Motor neuron (in vitro differentiated cells): ENCODE measurements at places on chromosomes 5 and 9.

DNA sequence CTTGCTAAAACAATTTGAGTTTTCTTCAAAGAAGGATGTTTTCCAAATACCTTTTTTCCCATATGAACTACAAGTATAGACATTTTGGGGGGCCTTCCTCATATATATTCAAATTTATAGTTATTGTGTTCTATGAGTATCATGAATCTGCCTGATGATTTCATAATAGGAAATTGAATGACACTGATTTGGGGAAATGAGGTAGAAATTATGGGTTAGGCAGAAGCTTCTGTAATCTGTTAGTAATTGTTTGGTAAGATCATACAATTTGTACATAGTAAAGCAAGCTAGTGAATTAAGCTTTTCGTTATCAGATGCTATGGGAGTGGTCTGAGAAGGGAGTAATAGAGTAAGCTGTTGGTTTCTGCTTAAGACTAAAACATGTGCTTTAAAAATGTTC lies 98.0 kb downstream of the TRIO start:
- ATAC-seq, result no peak

DNA sequence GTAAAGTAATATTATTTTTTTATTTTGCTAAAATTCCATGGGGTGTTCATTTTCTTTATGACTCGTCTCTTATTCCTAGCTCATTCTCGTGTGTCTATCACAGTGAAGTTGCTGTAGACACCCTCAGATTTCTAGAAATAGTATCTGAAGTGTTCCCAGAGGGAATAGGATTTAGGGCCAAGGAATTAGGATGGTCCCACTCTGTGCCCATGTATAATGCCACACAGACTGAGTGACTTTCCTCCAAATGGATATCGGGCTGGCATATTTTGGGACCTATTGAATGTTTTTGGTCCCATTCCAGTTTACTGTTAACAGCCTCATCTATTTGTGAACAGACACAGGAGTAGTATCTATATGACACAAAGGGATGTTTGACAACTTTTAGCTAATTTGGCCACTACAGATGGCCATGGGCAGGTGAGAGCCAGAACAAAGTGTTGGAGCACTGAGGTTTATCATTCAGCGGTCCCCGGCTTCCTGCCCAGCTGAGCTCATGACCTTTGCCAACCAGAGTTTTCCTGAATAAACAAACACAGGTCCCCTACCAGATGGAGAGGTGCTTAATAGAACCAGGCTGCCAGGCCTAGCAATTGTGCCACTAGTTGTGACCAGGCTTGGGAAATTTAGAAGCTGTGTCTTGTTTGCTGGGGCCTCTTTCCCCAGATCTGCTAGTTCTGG lies 46.9 kb downstream of the MAP1B start:
- no peak for ATAC-seq

GRCh38 chr5:3778000-3778550 lies 182.4 kb downstream of the IRX1 start:
- ATAC-seq, result no peak

DNA sequence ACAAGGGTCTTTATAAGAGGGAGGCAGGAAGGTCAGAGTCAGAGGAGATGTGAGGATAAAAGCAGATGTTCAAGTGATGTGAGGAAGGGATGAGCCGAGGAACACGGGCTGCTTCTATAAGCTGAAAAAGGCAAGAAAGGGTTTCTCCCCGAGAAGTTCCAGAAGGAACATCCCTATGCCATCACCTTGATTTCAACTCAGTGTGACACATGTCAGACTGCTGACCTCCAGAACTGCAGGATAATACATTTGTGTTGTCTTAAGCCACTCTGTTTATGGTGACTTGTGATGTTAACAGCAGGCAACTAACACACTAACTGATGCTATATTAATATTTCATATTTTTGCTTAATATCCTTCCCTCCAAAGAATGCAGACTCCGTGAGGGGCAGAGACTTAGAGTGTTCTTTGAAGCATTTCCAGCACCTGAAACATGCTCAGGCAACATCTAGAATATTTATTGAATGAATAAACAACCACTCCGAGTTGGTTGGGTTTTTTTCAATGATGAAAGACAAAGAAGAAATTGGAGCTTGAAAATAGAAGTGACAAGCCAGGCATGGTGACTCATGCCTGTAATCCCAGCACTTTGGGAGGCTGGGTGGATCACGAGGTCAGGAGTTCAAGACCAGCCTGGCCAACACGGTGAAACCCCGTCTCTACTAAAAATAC lies 77.6 kb upstream of the ADRA1B start:
- ATAC-seq, result no peak

GRCh38 chr5:35753500-35753899 lies 103.2 kb upstream of the IL7R start:
- ATAC-seq, result no peak

DNA sequence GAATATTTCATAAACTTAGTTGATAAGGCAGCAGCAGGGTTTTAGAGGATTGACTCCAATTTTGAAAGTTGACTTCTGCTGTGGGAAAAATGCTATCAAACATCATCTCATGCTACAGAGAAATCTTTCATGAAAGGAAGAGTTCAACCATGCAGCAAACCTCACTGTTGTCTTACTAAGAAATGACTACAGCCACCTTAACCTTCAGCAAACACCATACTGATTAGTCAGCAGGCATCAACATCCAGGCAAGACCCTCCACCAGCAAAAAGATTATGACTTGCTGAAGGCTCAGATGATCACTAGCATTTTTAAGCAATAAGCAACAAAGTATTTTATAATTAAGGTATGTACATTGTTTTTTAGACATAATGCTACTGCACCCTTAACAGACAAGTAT lies 7.6 kb downstream of the TMEM174 start:
- ATAC-seq, result no peak

- no peak for ATAC-seq
These were observed 21.5 kb downstream of the GFRA3 start for GRCh38 chr5:138252944-138253343.

DNA sequence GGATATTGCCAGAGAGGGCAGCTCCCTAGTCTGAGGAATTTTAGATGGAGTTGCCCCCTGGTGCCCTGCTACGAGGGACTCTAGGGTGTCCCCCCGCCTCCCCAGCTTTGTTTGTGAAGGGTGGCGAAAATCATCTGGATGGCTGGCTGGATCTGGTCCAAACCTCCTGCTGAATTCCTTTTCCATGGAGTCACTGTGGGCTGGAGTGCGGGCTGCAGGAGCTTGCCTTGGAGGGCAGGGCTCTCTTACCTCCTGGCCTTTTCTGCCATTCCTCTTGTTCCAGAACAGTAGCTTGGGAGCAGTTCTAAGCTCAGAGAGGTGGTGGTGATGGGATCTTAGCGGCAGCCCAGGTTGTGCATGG lies 2.1 kb downstream of the SYNPO start:
- peak; percentile 18 for ATAC-seq

- no peak for ATAC-seq
These were observed 192.6 kb downstream of the TLE4 start for GRCh38 chr9:79764374-79764773.

DNA sequence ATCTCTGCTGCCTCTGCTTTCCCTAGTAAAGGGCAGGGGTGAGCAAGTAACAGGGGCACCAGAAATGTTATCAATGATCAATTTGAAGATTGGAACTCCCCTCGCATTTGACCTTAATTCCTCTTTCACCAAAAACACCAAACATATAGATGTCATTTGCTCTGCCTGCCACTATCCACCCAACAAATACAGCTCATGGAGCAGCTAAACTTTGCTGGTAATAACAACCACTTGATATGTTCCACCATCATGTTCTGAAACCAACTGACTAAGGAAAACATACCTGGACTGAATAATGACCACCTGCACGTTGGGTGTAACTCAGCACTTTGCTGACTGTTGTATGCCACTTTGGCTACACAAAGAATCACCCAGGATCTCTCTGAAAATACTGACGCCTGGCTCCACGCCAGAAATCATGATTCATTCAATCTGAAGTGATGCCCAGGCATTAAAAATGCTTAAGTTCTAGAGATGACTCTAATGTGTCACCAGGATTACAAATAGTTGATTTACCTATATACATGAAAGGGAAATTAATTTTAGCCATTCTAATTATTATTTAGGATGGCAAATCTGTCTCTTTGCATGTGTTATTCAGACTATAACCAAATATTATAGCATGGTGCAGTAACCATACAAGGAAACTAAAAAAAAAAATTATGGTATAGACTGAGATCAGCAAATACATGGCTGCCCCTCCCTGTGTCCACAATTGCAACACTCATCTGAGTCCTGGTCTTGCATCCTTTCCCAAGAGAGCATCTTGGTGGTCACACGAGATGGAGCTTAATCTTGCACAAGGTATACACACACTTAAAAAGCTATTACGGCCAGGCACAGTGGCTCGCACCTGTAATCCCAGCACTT lies 43.1 kb upstream of the TTC39B start:
- ATAC-seq, result peak; percentile 41

GRCh38 chr5:1010181-1010510 lies 1.5 kb downstream of the NKD2 start:
- peak; percentile 32 for ATAC-seq

DNA sequence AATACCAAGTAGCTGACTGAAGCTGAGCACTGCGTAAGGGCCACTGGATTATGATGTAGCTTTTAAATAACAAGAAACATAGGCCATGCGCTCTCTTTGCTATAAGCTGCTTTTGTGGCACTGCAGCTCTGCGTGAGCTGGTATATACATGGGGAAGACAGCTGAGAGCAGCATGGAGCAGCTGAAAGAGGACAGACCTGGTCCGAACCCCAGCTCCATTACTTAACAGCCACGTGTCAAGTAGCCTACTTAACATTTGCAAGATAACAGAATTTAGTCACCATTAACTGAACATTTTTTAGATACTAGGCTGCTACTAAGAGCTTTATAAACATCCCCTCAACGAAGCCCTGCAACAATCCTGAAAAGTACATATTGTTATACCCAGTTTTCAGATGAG lies 69.3 kb downstream of the PTPN3 start:
- ATAC-seq, result no peak

- ATAC-seq, result no peak
These were observed 19.0 kb upstream of the N4BP3 start for GRCh38 chr5:178094345-178094744.

DNA sequence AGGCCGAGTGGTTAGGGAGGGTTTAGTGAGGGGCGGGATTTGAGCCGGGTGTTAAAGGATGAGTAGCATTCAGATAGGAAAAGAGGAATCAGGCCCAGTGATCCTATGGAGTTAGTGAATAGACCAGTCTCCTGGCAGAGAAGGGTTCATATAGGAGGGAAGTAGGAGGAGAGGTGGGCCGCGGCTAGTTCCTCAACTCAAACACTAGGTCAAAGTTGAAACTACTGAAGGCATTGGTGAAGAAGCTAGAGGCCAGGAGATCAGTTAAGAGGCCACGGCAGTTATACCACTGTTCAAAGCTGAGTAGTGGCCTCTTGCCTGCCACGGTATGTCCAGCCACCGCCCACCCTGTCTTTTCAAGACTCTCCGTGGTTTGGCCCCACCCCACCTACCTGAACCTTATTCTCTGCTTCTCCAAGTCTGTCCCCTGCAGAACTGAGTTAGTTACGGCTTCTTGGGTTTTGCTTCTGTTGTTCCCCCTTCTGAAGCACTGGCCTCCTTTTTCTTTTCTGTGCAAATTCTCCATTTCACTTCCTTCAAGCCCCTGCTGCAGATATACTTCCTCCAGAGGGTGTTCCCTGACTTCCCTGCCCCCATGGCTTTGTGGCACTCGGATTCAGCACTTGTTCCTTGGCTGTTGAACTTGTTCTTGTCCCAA lies 1.8 kb downstream of the ZBTB34 start:
- no peak for ATAC-seq

GRCh38 chr5:154165886-154166285 lies 24.6 kb upstream of the GALNT10 start:
- ATAC-seq, result peak; percentile 57

GRCh38 chr5:56876327-56876726 lies 33.1 kb upstream of the SETD9 start:
- ATAC-seq, result no peak

DNA sequence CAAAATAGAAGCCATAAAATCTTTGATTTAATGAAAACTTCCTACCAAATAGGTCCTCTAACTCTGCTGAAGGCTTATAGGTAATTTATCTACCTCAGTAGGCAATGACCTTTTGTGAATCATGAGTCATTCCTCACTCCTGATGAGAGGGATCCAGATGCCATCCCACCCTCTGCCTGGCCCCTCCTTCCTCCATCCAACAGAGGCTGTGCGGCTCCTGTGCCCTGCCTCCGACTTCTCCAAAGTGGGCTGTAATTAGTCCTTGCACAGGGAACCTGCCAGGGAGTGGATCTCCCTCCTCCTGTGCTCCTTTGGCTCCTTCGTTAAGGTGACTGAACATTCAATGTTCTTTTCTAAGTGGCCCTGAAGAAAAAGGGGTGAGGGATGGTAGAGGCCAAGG lies 213.9 kb upstream of the TBCA start:
- ATAC-seq, result peak; percentile 69

DNA sequence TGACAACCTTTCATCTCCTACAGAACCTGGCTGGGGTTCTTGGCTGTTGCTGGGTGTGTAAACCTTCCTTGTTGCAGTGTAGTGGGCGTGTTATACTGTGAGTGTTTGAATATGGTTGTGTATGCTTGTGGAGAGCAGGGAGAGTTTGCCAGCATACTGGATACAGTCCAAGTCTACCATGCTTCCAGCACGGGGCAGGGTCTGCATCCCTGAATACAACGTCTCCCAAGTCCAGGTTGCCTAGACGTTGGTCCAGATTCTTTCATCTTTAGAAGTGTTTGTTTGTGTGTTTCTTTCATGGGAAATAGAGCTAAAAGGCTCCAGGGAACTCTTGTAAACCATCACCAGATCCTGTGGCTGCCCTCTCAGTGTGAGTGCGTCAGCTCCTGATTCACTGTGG lies 46.4 kb downstream of the SYK start:
- no peak for ATAC-seq

DNA sequence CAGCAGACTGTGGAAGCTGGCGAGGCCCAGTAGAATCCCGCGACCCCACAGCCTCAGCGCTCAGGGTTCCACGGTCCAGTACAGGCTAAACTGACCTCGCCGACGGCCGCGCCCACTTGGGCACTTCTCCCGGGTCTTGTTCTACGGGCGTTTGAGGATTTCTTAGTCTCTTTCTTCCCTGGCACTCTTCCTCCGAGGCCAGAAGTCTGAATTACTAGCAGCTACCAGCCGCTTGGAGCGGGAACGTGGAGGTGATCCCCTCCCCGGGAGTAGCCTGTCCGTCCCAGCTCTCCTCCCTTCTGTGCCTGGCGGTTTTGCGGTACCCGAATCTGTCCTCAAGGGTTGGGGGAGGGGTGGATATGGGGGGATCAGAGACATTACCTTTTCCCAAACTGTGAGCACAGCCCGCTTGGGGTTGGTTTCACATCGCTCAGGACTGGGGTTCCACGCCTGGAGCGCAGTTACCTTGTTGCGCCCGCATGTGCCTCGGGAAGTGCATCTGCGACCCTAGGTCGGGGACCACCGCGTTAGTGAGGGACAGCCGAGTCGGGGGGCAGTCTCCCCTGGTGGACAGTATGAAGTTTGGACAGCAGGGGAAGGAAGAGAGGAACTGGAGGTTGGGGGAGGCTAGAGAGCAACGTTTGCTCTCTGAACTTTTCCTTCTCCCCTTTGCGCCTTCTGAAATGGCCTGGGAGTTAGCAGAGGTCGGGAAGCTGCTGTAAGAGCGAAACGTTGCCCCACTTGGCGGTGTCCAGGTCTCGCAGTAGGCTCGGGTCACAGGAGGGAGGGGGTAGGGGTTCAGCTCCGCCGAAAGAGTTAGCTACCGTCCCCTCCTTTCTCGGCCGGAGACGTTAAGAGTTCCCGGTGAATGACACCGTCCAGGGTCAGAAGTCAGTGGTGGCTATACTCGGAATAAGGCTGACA lies 190.8 kb downstream of the MEF2C start:
- no peak for ATAC-seq

- ATAC-seq, result peak; percentile 92
These were observed 96.7 kb upstream of the MAMDC2 start for GRCh38 chr9:69946800-69947437.
